Activated CD4-positive, alpha-beta T cell treated with anti-CD3 and anti-CD28 coated beads, Interleukin-2, amount 50 U/mL, for 1 hour (primary cell): ENCODE measurements at places on chromosomes 7 and 10.

GRCh38 chr10:28842321-28842720, 165.0 kb downstream of the BAMBI start:
- no peak for DNase-seq

GRCh38 chr10:16816171-16816570, 1.1 kb downstream of the RSU1 start:
- DNase-seq, result no peak

DNA sequence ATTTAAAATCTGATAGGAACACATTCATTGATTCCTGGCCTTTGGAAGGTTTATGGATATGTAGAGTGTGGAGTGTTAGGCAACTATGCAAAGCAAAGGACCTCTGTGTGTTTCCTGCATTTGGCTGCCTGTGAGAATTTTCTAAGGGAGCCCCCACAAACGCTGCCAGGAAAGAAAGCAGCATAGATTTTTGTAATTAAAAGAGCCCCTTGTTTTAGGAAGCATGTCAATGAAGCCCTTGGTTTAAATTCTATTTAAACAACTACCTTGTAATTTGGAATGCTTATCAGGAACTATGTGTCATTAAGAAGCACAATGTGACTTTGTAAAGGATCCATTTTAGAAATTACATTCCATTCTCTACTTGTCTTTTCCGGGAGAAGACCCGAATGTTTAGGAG, 742.5 kb downstream of the NXPH1 start:
- DNase-seq, result no peak

- no peak for DNase-seq
Measured at GRCh38 chr10:117539361-117539773, 3.2 kb upstream of the EMX2 start.

DNA sequence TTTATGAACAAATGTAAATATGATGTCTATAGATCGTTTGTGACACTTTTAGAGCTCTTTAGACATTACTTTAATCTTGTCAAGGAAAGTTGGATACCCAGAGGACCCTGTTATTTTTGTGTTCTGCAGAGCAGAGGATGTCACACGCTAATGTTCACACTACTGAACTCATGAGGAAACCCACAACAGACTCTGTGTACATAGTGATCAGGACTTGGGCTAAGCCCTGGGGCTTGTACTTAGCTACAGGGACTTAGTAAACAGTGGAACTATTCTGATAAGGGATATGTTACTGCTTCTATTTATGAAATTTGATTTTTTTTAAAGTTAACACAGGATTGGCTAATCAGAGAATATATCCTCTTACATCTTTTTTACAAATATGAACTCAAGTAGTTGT, 36.1 kb upstream of the ZNF518A start:
- DNase-seq, result no peak

DNA sequence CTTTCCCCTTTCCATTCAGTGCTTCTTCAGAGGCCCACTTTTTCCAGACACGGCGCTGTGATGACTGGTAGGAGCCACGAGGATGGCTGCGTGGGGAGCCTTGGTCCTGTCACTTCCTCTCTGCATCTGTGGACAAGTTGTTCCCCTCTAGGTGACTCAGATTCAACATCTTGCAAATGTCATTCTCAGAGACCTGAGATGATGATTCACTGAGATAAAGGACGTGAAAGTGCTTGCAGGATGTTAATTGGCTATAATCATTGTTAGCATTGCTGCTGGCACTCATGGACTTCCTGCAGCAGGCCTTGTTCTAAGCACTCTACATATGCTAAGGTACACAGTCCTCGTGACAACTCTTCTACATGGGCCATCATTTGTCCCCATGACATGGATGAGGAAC, 489.8 kb upstream of the ZMIZ1 start:
- no peak for DNase-seq

DNA sequence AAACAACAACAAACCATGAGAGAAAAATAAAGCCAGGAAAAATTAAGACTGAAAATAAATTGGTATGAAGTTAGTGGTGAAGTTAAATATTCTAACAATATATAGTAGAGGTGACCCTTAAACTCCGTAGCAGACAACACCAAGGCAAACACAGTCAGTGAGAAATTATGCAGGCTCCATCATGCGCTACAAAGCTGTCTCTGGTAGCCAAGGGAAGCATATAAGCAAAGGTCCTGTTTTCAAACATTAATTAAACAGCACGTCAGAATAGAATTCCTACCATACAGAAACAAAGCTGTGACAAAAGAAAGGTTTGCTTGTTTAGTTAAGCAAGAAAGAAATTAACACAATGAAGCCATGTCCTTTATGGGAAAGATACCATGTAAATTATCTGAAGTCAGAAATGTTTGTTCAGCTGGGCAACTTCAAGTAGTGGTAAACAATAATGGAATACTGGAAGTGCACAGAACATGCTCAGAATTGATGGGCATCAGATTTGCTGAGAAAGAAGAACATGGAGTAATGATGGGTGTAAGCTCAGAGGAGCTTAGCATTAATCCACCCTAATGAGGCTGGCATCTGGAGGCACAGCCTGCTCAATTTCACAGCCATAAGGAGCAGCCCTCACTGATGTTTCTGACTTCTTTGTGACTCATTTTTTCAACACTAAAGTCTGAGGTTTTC, 75.7 kb downstream of the IGF2BP3 start:
- no peak for DNase-seq

GRCh38 chr10:27285093-27285492, 44.5 kb upstream of the ACBD5 start:
- DNase-seq, result peak; percentile 8

- DNase-seq, result no peak
Measured at GRCh38 chr10:93166134-93166533, 92.4 kb downstream of the CYP26A1 start.

DNA sequence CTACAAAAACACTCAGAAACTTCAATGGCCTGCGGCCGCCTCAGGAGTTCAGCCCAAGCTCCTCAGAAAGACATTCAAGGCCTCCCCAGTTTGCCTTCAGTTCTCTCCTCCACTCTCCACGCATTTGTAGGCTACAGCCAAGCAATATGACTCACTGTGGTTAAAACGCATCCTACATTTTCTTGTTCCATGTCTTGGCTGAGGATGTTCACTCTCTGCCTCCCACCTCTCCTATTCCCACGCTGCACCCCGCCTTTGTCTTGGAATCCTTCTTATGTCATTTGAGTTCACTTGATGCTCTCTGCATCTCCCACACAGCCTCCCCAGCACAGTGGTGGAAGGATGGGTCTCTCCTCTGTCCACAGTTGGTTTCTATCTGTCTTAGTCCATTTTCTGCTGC, 184.8 kb downstream of the NPSR1 start:
- no peak for DNase-seq

DNA sequence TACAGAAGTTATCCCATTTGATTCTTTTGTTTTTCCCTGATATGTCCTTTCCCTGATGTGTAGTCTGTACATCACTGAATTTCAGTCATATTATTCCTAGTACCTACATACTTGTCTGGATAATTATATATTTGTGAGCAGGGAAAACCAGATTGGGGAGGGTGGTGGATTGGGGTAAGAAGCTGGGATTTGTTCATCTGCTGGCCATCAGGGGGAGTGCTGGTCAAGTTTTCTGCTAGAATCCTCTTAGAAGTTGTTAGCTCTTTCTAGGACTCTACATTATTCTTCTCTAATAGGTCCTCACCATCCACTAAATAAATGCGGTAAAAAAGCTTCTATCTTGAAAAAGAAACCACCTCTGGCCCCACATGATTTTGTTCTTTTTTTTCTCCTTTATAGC, 232.7 kb upstream of the TAC1 start:
- no peak for DNase-seq
